ENCODE measurements at places on chromosomes 5 and 9. TPM values are rescaled to one million over a fixed set of nuclear protein-coding genes. Genes with fewer than 3 reads are reported as not detected.

DNA sequence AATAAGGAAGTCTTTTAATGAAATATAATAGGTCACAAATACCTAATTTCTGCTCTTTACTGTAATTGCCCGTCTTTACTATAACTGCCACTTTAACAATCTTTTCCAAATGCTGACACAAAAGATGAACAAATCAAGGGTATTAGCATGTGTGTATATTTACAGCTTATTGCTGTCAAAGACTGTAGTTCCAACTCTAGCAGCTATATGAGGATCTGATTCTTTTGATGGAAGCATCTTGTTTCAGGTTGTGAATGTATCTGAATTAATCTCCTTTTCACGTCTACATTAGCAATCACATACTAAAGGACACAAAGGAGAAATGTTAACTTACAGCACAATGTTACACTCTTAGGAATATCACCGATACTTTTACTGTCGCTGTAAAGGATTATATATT is 27.9 kb downstream of the RFX3 start:
- no peak for DNase-seq

- DNase-seq: no peak
These were observed 160.0 kb downstream of the PAPPA start for GRCh38 chr9:116313638-116314037.

Gene FOXD4L5
- 0.10 TPM for total RNA-seq

Gene PAXX
- 13.0 TPM for total RNA-seq

GRCh38 chr9:135840539-135840938 is 66.8 kb downstream of the CAMSAP1 start:
- no peak for DNase-seq

GRCh38 chr9:127159325-127159801 is 36.9 kb upstream of the ANGPTL2 start:
- no peak for DNase-seq

GRCh38 chr5:150488519-150489359 is 19.2 kb upstream of the NDST1 start:
- DNase-seq: no peak

DNA sequence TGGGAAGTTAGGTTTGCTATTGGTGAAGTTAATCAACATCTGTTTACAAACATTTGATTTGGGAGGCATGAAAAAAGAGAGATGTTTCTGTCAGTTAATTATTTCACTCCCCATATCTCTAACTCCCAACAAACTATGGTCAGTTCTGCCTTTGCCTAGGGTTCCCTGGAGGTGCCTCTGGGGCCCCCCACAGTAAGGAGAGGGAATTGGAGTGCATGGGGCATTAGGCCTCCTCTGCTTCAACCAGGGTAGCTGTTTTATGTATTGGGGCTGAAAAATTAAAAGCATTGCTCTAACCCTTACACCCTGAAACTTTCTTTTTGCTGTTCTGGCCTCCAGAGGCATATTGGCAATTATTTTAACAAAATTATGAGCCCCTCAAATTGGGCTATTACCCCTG is 32.3 kb downstream of the RUSC2 start:
- no peak for DNase-seq

DNA sequence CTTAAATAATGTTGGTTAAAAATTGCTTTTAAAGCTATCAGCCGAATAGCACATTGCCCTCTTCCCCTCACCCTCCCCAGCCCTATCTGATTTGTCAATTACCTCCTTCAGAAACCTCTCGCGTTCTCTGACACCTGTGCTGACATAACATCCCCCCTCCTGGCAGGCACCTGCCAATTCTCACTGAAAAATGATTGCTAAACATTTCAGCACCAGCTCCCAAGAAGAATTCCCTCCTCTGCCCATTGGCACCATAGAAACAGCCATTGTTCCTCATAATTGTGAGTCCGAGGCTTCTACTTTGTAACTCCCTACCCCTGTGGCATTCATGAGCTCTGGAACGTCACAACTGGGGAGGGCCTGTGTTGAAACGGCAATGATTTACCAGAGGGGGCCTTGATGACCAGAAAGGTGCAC is 20.2 kb downstream of the CDH6 start:
- no peak for DNase-seq

GRCh38 chr5:155767470-155767869 is 559.5 kb upstream of the SGCD start:
- DNase-seq: no peak

DNA sequence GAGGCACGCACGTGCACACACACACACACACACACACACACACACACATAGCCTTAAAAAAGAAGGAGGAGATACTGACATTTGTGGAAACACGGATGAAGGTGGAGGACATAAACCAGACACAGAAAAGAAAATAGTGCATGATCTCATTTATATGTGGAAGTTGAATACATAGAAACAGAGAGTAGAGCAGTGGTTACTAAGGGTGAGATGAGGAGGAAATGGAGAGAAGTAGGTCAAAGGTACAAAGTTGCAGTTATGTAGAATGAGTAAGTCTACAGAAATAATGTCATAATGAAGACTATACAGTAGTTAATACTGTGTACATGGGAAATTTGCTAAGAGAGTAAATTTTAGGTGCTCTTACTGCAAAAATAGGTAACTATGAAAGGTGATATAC is 412.2 kb upstream of the CDH9 start:
- no peak for DNase-seq

Gene INSL6
- total RNA-seq: not detected

Gene LHX6
- 0.99 TPM for total RNA-seq

DNA sequence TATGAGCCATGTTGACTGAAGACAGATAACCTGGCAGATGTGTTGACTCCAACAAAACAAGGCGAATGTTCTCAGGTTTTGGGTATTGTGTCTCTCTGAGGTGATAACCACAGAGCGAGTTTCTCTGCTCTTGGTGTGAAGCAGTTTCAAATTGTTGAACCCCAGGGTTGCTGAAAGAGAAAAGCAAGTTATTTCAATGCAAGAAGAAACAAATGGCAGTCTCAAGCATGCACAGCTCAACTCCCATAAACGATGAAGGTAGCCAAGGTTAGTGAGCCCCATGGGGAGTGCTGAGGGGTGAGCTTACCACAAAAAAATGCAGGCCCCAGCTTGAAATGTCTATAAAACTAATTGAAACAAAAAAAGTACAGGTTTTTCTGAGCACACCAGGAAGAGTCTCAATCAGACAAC is 220.8 kb upstream of the DAPK1 start:
- no peak for DNase-seq

GRCh38 chr9:133919253-133920115 is 72.6 kb downstream of the VAV2 start:
- DNase-seq: no peak

GRCh38 chr9:109579191-109579948 is 81.3 kb upstream of the PTPN3 start:
- DNase-seq: no peak

- no peak for DNase-seq
These were observed at the start of gene GALNT12 for GRCh38 chr9:98807070-98807813. Gene GALNT12, plus strand, starts transcription at chr9:98807670. Its CDS starts 29 bp downstream, at chr9:98807699.

Gene GLDC
- total RNA-seq: 1.3 TPM

DNA sequence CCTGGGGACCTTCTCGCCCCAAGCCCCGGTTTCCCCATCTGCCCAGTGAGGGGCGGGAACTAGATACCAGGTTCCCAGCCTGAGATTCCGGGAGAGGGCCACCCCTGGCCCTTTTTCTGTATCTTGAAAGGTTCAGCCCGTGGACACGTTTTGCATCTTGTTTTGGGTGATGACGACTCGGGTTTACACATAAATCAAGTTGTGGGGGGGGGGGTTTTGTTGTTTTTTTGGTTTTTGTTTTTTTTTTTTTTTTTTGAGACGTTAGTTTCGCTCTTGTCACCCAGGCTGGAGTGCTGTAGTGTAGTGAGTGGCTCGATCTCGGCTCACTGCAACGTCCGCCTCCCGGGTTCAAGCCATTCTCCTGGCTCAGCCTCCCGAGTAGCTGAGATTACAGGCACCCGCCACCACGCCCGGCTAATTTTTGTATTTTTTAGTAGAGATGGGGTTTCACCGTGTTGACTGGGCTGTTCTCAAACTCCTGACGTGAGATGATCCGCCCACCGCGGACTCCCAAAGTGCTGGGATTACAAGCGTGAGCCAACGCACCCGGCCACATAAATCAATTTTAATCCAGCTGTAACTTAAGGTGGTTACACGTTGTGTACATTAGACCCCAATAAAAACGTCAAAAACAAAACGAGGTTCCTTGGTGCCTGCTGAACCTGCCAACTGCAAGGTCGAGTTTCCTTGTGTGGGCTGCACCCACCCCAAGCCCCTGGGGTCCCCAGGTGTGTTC is 1.1 kb upstream of the BRD3 start:
- no peak for DNase-seq

- DNase-seq: no peak
These were observed 564 bp upstream of the CCNH start for GRCh38 chr5:87413343-87413645.

- DNase-seq: no peak
These were observed 63.4 kb downstream of the TRIM32 start for GRCh38 chr9:116750510-116750909.

Gene KIF24
- total RNA-seq: 2.6 TPM

Gene FGF10
- 11.1 TPM for total RNA-seq

DNA sequence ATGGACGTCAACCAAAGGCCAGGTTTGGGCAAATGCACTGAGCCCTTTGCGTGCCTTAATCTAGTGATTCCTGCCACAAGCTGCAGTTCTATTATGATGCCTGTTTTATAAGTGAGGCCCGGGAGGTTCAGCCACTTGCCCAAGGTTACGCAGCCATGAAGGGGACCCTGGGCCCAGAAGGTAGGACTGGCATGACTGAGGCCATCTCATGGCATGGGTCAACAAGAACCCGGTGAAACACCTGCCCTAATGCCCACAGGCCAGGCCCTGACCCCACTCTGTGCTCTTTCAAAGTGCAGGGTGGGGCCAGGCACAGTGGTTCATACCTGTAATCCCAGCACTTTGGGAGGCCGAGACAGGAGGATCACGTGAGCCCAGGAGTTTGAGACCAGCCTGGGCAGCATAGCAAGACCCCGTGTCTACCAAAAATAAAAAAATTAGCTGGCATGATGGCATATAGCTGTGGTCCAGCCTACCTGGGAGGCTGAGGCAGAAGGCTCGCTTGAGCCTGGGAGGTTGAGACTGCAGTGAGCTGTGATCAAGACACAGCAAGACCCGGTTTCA is 8.6 kb downstream of the NINJ1 start:
- no peak for DNase-seq

Gene SLCO4C1
- 4.2 TPM for total RNA-seq

GRCh38 chr5:78727786-78728761 is 79.5 kb upstream of the LHFPL2 start:
- no peak for DNase-seq

Gene ROR2
- total RNA-seq: 12.0 TPM

Gene IFNA2
- total RNA-seq: not detected

Gene SNX18
- total RNA-seq: 33.9 TPM

Gene KCNT1
- total RNA-seq: 0.39 TPM

DNA sequence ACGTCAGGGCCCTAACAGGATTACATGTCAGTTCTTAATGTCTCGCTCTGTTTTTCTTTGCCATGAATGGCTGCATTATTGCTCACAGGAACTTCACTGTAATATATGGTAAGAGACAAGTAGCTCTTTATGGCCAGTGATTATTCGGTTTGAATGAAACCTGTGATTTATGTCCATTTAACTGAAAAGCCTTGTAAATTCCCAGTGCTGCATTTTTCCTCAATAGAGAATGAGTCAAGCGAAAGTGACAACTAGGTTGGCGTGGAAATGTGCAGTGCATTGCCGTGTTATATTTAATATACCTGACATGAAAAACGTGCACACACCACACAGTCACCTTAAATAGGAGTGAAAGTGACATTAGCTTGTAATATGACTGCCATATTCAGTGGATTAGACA is 163.1 kb downstream of the PBX3 start:
- DNase-seq: no peak

- no peak for DNase-seq
These were observed 83.9 kb downstream of the LRRC70 start for GRCh38 chr5:62662521-62662920.

DNA sequence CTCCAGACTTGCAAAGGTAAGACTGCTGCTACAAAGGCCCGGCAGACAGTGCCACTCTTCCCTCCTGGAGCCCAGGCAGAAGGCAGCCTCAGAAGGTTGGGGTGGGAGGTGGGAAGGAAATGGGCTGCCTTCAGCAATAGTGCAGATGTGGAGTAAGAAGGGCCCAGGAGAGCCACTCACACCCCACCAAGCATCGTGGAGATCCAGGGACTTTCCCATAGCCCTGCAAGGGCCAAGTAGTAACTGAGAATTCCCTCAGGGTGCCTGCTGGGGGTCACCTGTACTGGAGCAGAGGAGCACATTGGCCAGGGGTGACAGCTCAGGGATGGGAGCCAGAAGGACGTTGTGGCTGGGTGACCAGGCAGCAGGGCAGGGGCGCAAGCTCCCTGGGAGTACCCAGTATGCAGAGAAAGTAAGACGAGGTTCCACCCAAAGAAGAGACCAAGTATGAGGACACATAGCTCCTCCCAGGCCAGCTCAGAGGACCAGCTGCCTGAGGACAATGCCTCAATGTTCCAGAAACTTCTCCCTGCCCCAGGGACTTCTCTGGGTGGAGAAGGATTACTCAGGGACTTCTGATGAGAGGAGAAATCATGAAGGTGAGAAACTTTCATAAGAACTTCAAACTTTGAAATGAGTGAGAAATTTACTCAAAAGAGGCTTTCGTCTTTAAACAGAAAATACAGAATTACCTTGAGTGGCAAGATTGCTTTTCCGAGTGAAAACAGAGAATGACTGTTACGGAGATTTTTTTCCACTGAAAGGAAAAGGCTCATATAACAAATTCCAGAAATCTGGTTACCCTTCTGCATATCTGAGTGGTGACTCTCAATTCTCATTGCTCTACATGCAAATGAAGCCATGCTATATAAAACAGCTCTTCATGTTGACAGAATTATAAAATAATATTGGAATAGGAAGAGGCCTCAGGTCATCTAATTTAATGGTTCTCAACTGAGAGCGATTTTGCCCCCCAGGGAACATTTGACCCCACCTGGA is 87.9 kb upstream of the TRIO start:
- DNase-seq: no peak

- DNase-seq: no peak
These were observed 805.5 kb downstream of the EFNA5 start for GRCh38 chr5:106865279-106865678.

- DNase-seq: no peak
These were observed 4.1 kb upstream of the ADRA1B start for GRCh38 chr5:159912033-159912800.

GRCh38 chr9:88835772-88836171 is 155.5 kb upstream of the S1PR3 start:
- DNase-seq: no peak

DNA sequence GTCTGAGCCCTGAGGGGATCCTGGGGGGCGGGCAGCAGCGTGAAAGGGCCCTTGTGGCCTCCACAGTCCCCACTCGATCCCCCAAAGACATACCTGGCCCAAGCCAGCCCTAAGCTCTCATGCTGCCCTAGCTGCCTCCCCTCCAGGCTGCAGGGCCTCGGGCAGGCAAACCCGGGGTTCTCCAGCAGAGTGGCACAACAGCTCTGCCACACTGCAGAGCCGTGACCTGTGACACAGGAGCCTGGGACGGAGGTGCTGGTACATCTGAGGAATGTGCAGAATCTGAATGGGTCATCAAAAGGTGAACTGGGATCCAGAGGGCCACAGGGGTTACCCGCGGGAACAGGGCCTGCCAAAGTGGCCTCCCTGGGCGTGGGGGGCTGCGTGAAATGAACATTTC is 163.2 kb downstream of the DAB2IP start:
- DNase-seq: no peak

Gene OR2S2
- not detected for total RNA-seq

Gene SLC23A1
- total RNA-seq: 0.30 TPM

All from skin of body (tissue), 3 donors.